ENCODE measurements at places on chromosomes 1 and 21.

- DNase-seq = no peak
Measured at GRCh38 chr1:78570539-78570938, 49.7 kb upstream of the IFI44L start.

- no peak for DNase-seq
Measured at GRCh38 chr1:246420300-246420699, 86.8 kb downstream of the SMYD3 start.

DNA sequence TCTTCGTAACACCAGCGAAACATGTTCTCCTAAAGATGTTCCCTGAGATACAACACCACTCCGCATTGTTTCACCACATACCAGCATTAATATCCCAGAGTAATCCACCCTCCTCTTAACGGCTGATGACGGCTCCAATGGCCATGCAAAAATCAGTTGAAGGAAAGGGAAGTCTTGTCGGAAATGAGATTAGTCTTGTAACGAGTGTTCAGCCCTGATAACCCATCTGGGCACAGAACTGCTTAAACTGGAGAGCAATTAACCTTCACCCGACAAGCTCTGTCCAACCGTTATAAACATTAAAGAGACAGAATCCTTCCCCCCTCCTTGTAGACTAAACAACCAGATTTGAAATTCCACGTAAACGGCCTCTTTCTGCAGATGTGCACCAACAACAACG is 21.9 kb downstream of the ERG start:
- no peak for DNase-seq

DNA sequence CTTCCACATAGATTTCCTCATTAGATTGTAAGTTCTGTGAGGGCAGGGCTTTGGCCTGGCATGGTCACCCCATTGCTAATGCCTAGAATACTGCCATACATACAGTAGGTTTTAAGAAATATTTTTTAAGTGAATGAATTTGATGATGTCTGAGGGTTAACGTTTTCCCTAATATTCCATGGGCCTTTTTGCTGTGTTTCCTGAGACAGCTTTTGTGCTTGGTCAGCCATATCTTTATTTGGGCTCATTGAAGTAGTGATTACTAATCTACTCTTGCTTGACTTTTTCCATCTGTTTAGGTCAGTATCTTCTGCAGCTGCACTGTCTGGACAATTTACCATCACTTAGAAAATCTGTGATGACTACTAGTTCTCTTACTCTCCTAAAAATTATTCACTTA is 3.5 kb downstream of the CDC42 start:
- DNase-seq = no peak

DNA sequence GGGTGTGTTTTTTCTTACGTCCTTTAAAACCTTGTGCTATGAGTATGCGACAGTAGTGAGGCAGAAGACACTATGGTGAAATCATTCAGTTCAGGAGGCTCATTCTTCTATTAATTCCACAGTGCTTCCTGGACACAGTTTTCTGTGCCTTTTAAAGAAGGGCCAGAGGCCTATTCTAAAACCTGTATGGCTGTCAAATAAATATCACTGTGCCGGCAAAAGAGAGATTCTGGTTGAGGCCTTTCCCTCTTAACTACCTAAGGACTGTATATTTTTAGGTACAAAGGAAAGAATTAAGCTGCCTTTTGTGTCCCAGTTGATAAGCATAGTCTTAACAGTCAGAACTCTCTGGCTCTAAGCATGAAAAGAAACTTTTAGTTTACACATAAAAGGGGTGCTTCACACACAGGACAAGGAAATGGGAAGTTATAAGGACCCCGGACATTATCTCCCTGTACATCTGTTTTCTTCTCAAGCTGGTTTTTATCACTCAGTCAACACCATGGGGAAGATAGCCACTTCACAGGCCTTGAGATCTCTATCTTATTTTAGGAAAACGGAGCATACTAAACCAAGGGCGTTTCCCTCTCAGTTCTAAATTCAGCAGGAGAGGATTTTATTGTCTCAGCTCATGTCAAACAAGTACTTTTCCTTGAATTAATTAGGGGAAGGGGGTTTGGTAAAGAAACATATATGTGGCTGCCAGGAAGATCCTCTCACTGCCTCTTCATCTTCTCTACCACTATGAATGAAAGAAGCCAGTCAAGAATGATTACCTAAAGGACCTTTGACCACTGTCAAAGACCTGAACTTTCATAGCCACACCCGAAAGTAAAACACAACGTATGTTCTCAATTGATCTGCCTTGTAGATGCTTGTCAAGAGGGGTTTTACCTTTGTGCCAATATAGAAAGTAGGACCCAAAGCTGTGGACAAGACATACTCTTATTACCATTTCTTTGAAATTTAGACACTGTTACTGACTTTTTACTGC is 71.4 kb upstream of the HSPA13 start:
- DNase-seq = no peak
